ENCODE measurements at places on chromosomes 11 and 22. TPM values are rescaled to one million over a fixed set of nuclear protein-coding genes. Genes with fewer than 3 reads are reported as not detected.

GRCh38 chr11:102546923-102547471, 16.4 kb upstream of the MMP7 start:
- DNase-seq, result no peak

GRCh38 chr11:1302461-1303125, 6.8 kb downstream of the TOLLIP start:
- DNase-seq, result no peak

GRCh38 chr11:19995145-19995544, 165.1 kb downstream of the DBX1 start:
- DNase-seq, result no peak

- no peak for DNase-seq
Measured at GRCh38 chr22:39567135-39567946, 3.2 kb upstream of the CACNA1I start.

- DNase-seq, result no peak
Measured at GRCh38 chr11:41985799-41986198, 526.3 kb upstream of the LRRC4C start.

DNA sequence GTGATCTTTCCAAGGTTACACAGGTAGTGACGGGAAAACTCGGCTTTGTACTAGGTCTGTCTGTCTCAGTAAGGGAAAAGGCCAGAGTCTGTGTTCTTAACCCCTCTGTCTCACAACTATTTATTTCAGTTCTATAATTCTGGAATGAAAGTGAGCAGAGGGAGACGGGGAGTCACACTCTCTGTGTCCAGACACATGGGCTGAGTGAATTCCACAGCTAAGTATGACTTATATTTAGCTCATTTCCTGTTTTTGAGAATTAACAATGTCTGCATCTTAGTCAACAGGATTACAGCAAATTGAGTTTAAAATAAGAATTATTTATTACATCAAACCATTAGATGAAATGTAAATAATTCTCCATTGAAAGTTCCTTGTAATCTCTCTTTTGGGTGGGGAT, 62.5 kb upstream of the OR4B1 start:
- DNase-seq, result no peak

Gene IFITM10
- polyA plus RNA-seq, result 0.27 TPM

Measured in left renal pelvis (tissue), 4 donors.